ENCODE measurements at places on chromosomes 1 and 21.

- no peak for DNase-seq
These were observed 252.0 kb downstream of the RHOU start for GRCh38 chr1:228987286-228987685.

GRCh38 chr1:64597113-64597512 is 127.2 kb downstream of the CACHD1 start:
- no peak for DNase-seq

- DNase-seq = no peak
These were observed 92.9 kb downstream of the HS2ST1 start for GRCh38 chr1:87007323-87007722.

DNA sequence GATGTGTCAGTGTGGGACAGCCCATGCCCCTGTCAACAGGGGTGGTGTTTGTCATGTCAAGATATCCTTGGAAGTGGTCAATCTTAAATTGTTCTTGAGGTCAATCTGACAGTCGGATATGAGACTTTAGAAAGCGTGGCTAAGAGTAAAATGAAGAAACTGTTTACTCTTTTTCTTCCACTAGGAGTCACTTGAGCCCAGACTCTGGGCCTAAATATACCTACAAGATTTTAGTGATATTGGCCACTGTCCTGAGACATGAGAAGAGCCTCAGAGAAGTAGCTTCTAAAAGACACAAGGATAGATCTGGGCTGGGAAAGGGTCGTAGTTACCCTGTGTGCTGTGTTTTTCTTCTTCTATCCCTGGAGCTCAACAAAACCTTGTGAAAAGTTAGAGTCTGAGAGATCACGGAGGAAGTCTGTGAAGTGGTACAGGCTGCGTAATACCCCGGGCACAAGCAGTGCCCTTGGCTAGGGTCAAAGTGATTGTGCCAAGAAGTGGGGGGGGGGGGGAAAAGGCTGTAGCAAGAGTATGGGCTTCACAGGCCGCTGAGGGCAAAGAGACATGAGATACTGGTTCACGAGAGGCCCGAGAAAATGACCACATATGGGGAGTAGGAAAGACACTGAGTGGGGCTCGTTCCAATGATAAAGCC is 355.2 kb upstream of the GREM2 start:
- DNase-seq = no peak

DNA sequence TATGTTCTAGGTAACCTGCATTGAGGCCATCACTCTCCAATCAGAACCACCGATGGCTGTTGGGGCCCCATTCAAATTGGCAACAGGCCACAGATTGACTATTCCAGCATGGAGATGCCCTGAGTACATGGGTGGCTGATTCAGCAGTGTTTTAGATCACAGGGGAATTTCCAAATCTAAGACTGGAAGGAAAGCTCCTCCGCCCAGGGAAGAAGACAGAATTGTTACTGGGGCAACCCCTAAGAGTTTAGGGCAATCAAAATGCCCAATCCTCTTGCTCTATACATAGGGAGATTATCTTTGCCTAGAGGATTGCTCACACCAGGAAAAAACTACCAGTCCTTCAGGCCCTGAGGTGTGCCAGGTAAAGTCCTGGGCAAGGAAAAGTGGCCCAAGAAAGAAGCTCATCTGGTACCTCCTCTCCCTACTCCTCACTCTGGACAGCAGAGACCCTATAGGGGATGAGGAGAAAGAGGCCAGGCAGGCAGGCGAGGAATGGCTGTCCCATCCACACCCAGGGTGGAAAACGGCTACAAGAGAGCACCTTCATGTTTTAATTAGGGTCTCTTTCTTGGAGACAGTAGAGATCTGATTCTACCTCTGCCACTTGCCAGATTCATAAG is 5.8 kb downstream of the S100A8 start:
- DNase-seq = no peak

DNA sequence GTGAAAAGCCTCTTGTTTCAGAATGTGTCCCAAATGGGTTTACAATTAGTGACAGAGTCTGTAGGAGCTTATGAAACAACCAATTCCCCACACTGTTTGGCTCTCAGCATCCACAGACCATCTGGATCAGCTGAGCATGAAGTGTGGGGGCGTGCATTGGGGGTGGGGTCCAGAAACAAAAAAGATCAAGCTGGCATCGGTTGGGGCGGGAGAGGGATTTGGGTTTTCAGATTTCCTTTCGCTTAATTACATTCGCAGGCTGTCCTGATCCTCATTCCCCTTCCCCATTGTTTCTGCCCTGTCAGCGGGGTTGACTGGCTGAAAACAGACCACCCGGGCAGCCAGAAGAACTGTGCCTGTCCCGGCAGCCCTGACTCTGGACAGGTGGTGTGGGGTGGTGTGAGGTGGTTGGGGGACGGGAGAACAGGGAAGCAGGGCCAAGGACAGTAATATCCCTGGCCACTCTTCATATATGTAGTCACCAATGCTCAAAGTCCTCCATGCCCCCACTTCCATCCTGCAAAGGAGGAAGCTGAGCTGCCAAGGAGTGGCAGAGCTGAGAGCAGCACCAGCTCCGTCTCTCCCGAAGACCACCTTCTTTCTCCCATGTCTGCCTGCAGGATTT is 92.0 kb downstream of the IER5 start:
- no peak for DNase-seq

- no peak for DNase-seq
These were observed 338.1 kb downstream of the SMYD3 start for GRCh38 chr1:246169019-246169418.

DNA sequence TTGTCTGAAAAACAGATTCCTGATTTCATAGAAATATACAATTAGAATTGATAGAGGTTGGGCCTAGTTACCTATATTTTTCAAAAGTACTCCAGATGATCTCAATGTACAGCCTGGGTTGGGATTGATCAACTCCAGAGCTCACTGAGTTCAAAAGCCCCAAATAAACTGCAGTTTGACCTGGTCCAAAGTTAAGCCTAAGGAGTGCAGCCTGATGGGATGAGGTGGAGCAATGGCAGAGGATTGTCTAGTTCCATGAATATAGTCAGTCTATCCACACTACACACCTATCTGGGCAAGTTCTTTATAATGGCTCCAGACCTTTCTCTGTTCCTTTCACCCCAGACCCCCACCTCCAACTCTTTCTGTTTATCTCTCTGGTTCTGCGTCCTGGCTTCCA is 49.2 kb downstream of the C8A start:
- DNase-seq = no peak

- no peak for DNase-seq
These were observed 23.8 kb upstream of the LRRC8C start for GRCh38 chr1:89608984-89609725.

DNA sequence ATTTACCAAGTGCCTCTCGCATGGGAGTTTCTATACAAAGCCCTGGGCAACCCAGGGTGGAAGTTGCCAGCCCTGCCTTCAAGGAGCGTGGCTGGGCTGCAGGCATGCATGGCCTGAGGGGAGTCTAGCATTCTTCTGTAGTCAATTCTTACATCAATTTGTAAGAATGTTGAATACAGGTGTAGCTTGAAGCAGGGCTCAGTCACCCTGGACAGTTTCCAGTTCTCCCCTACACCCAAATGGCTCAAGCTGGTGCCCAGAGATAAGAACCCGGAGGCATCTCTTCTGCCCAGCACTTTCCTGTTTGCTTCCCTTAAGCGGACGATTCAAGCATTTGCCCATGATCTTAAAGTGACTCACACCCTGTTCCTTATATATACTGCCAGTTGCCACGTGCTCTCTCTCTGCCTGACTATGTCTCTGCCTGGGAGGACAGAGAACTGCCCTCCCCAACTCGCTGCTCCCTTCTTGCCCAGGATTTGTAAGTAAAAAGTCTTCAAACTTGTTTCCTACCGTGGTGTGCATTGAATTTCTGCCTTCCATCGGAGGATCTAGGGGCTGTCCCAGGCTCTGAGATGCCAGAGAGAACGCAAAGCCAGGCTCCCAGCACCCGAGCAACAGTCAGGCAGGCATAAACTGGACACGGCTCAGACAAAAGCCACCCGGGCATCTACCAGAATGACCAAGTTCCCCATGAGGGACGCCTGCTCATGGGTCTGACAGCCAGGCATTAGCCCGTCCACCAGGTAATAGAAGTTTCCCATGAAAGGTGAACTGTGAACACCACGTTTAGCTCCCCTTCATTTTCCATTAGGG is 50.9 kb upstream of the AJAP1 start:
- DNase-seq = peak; percentile 76

GRCh38 chr1:165842023-165842670 is 14.7 kb downstream of the UCK2 start:
- no peak for DNase-seq

DNA sequence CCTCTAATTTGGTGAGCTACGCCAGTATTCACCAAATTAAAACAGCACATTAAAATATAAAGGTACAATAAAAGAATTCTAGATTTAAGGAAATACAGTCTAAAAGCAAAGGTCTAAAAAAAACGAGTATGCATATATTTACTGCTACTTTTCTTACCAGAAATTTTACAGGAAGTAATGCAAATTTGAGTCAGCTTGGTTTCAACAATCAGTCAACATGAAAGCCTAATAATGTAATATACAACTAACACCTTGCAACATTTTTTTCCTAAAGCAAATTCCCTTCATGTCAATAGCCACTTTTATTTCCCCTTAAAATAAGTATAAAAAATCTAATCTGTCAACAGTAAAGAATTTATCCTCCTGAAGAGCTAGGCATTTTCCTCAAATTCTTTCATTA is 11.9 kb downstream of the PTP4A2 start:
- no peak for DNase-seq

GRCh38 chr1:103958699-103959098 is 209.0 kb downstream of the AMY1C start:
- DNase-seq = no peak

DNA sequence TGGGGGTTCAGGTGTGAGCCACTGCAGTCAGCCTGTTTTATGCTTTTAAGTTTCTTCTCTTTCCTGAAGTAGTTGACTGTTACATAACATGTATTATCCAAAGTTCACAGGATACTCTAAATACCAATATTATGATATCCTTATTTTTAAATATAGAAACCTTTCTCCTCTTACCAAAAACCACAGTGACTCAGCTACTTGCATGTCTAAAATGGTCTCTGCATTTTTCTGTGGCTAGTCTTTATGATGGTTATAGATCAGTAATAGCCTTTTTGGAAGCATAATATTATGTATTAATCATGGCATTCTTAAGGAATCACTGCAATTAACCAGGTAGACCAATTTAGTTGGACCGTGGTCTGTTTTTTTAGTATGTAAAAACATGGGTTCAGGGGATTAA is 210.8 kb upstream of the CACYBP start:
- no peak for DNase-seq

DNA sequence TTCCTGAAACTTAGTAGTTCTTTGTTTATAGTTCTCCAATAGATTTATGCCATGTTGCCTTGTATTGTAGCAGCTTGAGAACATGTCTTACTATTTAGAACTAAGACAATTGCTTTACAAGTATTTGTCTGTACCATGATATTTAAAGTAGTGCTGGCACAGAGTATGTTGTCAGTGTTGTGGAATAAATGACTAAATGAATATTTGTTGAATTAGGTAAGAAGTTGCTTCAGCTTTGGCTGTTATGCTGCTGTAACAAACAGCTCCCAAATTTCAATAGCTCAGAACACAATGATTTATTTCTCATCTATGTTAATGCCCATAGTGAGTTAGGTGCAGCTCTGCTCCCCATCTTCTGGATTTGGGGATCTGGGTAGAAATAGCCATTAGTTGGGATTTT is 90.2 kb upstream of the VCAM1 start:
- no peak for DNase-seq

DNA sequence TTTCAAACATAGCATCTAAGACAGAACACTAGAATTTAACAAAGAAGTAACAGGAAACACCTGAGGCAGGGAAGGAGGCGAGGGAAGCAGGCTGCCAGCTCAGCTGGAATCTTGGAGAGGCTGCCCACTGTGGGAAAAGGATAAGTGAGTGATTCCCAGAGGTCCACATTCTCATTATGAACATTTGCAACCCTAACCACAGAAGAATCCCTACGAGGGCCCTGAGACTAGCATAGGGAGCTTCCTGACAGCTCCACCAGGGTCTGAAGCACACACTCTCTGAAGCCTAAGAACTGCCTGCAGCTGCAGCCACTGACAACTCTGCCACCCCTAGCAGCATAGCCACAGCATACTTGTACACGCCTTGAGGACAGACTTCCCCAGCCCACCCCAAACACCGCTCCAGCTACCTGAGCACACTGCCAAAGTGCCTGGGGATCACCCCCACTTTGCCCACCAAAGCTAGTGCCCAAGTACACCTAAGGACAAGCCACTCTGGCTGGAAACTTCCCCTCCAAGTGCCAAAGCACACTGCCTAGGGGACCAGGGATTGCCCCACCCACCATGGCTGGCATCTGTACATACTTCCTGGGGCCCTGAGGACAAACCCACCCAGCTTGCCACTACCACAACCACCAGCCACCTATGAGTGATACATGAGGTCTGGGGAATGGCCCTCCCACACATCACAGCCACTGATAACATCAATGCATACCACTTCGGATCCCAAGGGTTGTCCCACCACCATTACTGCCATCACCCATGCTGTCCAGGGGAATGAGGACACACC is 76.6 kb upstream of the GUCA2A start:
- no peak for DNase-seq

DNA sequence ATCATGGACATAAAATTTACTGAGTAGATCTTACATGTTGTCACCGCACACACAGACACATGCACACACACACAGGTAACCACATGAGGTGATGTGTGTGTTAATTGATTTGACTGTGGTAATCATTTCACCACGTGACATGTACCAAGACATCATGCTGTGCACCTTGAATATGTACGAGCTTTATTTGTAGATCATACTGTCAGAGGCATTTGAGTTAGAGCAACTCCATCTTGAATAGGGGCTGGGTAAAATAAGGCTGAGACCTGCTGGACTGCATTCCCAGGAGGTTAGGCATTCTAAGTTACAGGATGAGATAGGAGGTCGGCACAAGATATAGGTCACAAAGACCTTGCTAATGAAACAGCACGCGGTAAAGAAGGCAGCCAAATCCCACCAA is 31.7 kb upstream of the TRIM17 start:
- no peak for DNase-seq

GRCh38 chr1:224407571-224408293 is 26.9 kb downstream of the WDR26 start:
- DNase-seq = no peak

DNA sequence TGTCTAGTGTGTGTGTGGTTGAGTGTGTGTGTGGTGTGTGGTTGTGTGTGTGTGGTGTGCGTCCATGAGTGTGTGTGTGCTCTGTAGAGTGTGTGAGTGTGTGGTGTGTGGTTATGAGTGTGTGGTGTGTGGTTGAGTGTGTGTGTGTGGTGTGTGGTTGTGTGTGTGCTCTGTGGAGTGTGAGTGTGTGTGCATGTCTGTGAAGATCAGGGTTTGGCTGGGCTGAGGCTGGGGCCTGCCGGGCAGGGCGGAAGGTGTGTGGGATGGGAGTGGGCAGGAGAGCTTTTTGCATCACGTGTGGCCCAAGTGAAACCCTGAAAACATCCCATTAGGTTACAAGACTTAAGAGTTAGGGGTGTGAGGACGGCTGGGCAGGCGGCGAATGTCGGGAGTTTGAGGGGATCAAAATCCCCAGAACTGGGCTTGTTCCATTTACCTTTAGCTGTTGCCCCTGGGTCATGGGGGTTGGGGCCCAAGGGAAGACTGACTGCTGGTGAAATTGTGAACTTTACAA is 2.9 kb upstream of the FCMR start:
- no peak for DNase-seq

GRCh38 chr1:202076050-202076511 is 46.6 kb upstream of the GPR37L1 start:
- DNase-seq = no peak
